ENCODE measurements at places on chromosomes 7 and 10. TPM values are rescaled to one million over a fixed set of nuclear protein-coding genes. Genes with fewer than 3 reads are reported as not detected.

The GPR15LG gene
- not detected for polyA plus RNA-seq

The POLR2J2 gene
- polyA plus RNA-seq: 2.7 TPM

The PTN gene
- 44.9 TPM for polyA plus RNA-seq

DNA sequence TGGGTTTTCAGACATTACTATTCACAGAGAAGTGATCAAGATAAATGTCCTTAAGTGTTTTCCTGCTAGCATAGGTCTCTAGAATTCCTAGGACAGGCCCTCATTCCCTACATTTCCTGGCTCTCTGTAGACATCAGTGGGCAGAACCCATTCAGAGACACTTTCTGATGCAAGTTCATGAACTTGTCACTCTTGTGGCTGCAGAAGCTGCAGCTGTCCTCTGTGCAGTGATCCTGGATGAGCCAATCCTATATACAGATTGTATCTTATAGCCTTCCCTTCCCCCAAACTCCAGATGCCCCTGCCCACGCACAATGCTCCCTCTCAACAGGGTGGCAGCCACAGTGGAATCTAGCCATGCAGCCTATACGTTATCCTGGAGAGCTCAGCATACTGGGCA, 12.6 kb upstream of the GRB10 start:
- no peak for DNase-seq

GRCh38 chr10:54026340-54026739, 774.7 kb downstream of the PCDH15 start:
- DNase-seq: no peak

DNA sequence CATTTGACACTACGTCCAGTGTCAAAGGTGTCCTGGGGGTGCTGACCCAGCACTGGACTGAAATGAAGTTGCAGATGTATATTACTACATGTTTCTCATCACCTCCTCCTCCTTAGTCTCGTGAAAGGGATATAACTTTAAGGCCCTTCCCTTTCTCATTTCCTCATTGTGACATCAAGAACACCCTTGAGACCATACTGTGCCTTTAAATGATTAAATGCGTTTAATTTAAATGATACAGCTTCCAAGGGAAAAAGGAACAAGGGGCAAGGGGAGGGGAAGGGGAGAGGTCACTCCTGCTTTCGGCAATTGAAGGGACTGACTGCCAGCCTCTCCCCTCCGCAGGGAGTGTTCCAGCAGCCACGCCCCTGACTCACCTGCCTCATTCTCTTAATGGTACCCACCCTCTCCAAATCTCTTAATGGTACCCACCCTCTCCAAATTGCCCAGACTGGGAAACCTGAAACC, 80.5 kb upstream of the KMT2E start:
- no peak for DNase-seq

DNA sequence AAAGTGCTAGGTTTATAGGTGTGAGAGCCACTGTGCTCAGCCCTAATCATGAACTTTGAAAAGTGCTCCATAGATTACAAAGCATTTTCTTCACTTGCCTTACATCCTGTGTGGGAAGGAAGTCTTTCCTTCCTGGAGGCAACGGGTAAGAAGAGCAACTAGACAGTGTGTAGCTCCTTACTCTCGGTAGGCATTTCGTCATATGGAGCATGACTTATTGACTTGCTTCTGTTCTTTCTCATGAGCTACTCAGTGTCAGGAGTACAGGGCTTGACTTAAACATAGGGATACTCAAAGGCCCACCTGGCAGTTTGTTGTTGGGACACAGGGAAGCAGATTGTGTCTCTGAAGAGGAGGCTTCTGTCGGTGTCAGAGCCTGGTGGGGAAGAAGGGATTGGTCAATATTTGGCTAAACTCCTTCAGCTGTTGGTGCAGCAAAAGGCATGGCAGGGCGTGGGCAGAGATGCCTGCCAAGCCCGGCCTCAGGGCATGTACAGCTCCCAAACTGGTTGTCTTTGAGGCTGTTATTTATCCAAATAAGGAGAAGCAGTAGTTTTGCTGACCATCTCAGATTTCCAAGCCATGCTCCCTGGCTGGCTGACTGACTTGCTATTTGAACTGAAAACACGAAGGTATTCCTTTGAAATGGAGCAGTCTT, 248.9 kb downstream of the KIAA1217 start:
- DNase-seq: no peak

GRCh38 chr10:78182841-78183240, 149.2 kb downstream of the RPS24 start:
- no peak for DNase-seq

GRCh38 chr7:44267719-44268421, 57.5 kb downstream of the CAMK2B start:
- DNase-seq: no peak

DNA sequence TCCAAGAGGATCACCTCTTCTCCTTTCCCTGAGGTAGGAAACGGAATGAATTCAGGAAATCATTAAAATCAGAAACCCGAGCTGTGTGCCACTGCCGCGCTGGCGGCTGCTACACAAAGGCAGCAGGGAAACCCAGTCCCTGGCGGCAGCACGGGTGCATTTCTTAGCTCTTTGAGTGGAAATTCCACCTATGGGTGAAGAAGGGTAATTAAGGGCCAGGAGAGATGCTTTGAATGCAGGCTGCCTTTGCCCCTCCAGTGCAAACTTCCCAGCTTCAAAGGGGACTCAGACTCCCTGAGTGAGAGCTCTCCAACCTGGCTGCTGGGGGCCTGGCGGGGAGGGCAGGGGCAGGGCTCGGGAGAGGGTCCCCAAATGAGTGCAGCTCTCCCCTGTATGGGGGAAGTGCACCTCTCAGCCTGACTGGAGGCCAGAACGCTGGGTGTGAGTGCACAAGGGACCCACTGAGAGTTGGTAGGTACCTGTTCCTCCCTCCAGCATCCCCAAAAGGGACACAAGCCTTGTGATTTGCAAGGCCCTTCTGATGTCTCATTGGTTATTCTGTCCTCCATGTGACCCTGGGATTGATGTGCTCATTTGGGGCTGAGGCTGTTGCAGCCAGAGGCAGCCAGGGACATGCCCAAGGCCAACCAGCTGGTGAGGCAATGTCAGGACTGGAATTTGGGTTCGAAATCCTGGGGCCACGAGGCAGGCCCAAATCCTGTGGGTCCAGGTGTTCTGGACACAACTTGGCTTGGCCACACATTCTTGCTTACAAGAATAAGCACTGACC, 16.3 kb upstream of the ZMIZ1 start:
- DNase-seq: no peak

DNA sequence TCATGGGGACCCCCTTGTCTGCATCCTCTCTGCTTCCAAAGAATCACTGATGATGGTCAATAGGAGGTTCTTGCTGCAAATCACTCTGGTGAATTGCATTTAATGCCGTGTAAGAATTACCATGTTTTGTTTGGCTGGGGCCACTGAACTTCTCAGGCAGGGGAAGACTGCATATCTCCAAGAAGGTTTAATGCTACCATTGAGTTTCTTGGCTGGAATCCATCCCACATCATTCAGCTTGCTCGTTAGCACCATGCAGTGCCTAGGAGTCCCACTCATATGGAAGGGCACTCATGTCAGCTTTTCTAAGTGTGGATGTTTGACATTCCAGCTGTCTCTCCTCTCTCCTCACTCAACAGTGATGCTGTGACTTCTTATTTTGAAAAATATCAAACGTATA, 50.2 kb upstream of the BAMBI start:
- no peak for DNase-seq

Measured in forelimb muscle (tissue), 1 donor.